AML-193 (cell line): ENCODE measurements at places on chromosomes 6 and 20.

DNA sequence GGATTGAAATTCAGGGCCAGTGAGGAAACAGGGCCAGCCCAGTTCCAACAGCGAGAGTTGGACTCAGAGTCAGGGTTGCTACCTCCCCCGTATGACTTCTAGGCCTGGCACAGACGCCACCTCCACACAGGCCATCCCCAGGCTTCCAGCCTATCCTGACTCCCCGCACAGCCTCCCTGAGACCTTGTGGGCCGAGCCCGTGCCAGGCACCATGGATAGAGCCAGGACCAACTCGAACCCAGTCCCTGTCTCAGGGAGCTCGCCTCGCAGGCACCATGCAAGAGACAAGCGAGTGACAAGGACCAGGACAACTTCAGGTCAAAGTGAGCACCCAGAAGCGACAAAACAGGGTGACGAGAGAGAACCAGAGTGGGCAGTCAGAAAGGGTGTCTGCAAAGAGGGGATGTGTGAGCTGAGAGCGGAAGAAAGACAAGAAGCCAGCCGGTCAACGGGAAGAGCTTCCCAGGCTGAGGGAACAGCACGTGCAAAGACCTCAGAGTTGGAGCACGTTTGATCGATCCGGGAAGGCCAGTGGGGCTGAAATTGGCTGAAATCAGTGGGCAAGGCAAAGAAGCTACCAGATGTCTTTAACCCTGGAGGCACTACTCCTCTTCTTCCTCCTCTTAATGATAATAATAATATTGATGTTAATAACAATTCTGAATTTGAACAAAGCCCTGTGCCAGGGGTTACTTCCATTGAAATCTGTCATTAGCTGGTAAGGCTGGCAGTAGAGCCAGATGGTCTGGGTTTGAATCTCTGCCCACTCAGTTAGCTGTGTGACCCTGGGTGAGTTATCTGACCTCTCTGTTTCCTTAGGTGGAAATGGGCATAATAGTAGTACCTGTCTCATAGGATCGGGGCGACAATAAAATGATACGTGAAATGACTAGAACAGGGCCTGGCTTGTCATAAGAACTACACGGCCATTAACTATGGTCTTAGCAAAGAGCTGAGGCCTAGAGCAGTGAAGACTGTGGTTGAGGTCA lies 45.0 kb downstream of the KIAA1755 start:
- DNase-seq, result no peak

GRCh38 chr6:29696147-29697125 lies 15.5 kb upstream of the ZFP57 start:
- peak; percentile 32 for DNase-seq

GRCh38 chr6:143896126-143896860 lies 32.0 kb downstream of the ZC2HC1B start:
- DNase-seq, result peak; percentile 53

DNA sequence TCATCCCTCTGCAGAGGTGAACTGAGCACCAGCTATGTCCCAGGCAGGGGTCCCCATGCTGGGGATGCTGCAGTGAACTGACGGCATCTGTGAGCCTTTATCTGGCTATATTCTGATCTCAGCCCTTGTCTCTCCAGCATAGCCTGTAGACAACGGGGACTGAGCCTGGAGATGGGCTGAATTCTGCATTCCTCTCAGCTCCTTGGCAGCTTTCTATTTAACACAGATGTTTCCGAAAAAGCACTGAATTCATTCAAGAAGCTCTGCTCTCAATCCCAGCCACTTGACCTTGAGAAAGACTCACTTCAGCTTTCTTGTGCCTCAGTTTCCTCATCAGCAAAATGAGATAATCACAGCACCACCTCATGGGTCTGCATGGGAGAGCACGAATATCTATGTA lies 204.4 kb upstream of the PMEPA1 start:
- no peak for DNase-seq

GRCh38 chr6:167507376-167507945 lies 182.6 kb downstream of the TTLL2 start:
- DNase-seq, result no peak

DNA sequence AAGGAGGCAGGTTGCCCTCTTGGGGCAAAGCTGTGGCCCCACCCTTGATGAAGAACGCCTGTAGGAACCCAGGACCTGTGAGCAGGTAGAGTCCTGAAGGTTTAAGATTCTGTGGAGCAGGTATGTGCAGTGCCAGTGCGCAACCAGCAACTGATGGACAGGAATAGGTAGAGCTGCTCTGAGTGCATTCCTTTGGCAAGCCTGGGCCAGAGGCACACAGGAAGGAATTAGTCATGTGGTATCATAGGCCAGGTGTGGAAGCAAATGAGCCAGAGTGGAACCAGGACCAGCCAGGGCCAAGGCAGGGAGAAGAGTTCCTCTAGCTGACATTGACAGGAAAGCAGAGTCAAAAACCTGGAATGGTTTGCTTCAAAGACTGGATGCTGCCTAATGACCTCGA lies 1.4 kb upstream of the KHDC1 start:
- no peak for DNase-seq

DNA sequence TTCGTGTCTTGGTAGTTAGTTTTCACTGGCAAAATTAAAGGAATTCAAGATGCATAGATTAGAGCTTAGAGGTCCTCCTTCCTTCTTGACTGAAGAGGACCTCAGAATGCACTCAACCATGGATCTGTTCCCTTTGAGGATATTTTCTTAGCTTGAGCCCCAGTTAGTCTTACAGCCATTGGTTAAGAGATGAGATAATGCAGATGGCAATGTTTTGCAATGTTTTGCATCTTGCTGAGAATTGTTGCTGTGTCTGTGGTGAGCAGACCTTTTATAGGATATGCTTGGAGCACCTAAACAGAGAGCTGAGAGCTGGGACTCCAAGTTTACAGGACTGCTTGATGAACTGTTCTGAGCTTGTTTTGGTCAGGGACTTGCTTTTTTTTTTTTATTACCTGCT lies 107.5 kb downstream of the TMEM170B start:
- no peak for DNase-seq
